ENCODE measurements at places on chromosomes 2 and 18.

DNA sequence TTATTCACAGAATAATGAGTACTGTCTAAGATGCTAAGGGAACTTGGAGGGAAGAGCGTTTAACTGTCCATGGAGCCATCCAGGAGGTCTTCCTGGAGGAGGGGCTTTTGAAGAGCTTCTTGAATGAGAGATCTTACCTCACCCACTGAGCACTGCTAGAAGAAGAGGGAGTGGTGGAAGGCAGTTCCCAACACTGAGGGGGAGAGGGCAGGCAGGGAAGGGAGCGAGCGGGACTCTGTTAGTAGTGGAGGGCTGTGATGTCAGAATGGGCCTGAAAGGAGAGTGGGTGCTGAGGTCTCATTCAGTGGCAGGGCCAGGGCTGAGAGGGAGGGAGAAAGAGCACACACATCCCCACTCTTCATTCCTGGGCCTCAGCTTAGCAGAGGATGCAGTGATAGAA lies 65.0 kb downstream of the NCK2 start:
- DNase-seq: no peak

GRCh38 chr18:67980241-67980640 lies 463.7 kb upstream of the DSEL start:
- no peak for DNase-seq

- no peak for DNase-seq
Observed at GRCh38 chr18:37362158-37362890, 203.3 kb downstream of the CELF4 start.

GRCh38 chr2:234630801-234631261 lies 133.9 kb upstream of the ARL4C start:
- DNase-seq: no peak

DNA sequence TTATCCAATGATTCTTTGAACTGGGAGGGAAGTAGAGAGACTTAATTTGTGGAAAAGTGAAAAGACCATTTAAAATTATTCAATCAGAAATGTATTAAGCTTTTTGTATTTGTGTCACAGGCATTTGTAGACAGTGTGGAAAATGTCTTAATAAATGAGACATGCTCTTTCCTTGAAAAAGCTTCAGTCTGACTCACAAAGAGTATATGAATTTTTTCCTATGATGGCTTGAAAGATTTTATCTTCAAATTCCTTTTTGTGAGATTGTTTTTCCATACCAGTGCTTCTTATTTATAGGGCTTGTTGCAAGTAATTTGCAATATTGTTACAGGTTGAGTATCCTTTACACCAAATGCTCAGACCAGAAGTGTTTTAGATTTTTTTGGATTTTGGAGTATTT lies 39.5 kb downstream of the STON1 start:
- DNase-seq: no peak

DNA sequence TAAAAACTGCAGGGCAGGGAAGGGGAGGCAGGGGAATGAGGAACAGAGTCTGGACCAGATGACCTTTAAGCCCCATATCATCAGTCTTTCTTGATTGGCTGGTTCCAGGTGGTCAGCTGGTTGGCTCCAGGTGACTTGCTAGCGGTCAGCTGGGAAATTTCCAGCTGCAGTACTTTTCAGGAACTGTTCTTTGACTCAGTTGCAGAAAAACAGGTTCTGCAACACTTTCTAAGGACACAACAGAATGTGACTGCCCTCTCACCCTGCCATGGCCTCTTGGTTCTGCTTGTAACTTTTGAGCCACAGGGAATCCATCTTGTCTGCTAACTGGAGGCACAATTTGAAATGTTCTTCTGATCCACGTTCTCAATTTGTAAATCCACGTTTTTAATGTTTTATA lies 278.3 kb upstream of the LRATD1 start:
- DNase-seq: no peak

DNA sequence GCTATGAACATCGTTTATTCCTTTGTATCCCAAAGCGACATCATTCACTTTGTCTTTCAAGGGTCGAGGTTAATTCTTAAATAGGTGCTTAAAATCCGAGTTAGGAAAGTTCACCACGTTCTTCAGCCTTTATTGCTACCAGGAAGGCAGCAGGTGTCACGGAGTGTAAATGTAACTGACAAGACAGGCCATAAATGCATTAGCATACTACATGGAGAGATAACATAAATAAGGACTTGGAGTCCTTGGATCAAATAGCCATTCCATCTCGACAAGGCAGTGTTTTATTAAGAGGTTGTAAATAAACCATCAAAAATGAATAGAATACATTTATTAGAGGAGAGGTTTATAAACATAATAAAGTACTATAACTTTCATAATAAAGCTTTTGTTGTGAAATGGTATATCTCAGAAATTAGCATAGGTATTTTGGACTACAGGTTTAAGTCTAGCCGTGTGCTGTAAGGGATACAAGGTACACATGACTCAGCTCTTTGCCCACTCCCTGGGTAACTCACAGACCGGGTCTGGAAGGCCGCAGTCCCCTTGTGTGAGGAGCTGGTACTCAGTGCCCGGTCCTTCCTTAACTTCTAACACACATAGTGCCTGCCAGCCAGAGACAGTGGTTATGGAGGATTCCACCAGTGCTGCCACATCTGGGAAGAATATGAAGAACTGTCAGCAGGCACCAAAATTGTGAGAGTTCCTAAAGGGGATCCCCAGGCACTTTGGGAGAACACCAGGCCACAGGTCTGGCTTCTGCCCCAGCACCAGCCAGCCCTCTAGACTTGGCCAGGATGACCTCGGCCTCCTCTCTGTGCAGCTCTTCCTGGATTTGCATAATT lies 29.4 kb downstream of the CAPN13 start:
- DNase-seq: no peak

- no peak for DNase-seq
Observed at GRCh38 chr2:152280780-152281179, 54.2 kb upstream of the FMNL2 start.

- DNase-seq: no peak
Observed at GRCh38 chr2:133598769-133599168, 30.5 kb upstream of the NCKAP5 start.

GRCh38 chr2:54639609-54640008 lies 83.9 kb upstream of the EML6 start:
- DNase-seq: no peak

GRCh38 chr18:67783196-67783946 lies 266.9 kb upstream of the DSEL start:
- no peak for DNase-seq

DNA sequence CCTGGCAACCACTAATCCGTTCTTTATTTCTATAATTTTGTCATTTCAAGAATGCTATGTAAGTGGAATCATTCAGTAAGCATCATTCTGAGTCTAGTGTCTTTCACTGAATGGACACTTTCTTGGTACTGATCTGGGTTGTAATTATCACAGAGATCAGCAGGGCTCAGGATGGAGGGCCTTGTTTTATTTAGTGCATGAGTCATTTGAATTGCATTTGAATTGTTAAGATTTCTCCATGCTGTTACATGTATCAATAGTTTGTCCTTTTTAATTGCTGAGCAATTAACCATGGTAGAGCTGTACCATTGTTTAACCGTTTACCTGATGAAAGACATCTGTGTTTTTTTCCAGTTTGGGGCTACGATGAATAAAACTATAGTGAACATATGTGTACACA lies 256.4 kb downstream of the THSD7B start:
- no peak for DNase-seq

DNA sequence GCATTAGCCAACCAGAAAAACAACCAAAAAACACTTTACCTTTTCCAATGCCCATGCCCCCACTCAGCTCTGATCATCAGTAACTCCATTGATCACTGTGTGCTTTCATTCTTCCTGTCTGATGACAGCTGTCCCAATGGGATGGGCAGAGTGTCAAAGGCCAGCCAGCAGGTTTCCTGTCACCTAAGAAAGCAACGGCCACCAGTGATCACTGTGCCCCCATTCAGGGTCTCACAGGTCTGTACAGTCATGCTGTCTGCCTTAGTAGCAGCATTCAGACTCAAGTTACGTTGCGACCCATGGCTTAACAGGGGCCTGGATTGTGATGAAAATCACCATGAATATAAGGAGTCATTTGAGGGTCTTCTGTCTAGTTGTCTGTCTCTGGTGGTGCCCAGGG lies 184.5 kb downstream of the MGAT5 start:
- DNase-seq: no peak

DNA sequence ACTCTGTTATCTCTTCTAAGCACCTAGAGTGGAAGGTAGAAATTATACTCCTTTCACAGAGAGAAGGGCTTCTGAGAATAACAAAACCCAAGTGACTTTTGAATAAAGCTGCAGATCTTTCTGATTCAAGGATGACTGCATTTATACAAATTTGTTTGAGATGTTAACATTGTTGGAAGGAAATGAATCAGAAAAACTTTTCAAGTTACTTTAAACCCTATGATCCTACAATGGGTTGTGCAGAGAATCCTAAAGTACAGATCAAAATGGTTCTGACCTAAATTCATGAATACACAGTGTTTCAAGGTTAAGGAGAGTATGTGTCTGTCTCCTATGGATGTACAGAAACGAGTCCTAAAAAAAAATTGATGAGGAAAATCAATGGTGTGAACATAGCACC lies 1.8 kb downstream of the RFTN2 start:
- DNase-seq: no peak

- DNase-seq: no peak
Observed at GRCh38 chr2:136361521-136361920, 243.6 kb upstream of the CXCR4 start.

DNA sequence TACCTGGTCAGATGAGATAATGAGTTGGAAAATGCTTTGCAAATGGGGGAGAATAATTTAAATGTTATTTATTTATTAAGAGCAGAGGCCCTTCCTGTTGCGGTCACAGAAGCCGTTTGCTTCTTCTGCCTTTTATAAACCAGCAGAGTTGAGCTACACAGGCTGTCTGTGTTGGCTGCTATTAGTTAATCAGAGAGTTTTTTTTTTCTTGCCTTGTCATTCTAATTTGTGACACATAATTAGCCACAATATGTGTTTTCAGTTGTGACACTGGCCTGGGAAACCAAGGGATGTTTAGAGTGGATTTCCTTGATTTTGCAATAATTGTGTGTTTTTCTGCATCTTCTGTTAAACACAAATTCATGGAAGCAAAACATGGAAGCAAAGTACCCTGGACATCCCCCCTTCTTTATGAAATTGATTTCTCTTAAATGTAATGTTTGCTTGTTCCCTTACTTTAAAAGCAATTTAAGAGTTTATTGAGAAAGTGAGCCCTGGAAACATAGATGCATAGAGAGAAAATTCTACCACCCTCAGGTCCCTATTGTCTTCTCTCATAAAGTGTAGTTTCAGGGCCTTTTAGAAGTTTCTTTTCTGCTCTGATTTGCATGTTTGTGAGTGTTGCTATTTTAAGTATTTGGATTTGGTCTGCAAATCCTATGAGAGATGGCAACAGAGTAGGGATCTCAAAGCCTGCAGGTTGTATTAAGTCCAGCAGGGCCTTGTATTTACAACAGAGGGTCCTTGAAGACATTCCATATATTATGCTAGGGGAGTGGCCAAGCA lies 22.8 kb upstream of the IL37 start:
- DNase-seq: no peak

DNA sequence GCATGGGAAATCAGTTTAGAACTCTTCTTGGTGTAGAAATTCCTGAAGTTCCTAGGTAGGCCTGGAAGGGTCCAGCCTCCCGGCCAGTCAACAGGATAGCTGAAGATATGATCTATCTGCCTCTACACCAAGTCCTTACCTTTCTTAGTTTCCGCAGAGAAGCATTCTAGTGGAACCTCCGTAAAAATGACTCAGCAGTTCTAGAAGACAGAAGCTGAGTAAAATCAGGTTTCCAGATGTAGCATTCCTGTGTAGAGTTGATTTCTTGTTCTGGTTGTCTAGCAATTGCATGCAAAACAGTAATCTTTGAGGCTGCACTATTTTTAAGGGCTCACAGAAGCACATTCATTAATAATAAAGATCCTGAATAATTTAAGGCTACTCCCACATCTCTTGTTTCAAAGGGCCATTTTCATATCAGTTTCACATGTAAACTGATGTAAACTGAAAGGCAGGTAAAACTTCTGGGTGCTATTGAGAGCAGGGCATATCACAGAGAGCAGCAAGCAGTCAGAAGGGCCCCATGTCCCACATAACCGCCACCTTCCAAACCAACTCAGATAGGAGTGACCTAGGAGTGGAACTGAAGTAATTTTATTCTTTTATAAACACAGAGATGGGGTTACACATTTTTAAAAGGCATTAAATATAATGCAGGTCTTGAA lies 3.2 kb upstream of the DYTN start:
- DNase-seq: no peak

DNA sequence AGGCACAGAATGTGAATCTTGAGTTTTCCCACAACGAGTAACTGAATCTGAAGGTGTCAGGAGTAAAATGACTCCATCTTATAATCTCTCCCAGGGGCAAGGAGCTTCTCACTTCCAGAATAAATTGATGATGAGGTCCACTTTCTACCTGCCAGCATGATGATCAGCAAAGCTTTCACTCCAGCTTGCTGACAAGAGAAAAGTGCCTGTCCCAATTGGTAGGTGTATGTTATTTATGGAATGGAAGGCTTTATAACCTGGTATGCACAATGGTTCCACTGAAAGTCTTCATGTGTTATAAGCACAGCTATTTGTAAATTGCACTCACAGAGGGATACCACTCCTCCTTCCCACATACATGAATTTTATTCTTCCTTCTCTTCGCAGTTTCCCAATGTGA lies 401.0 kb upstream of the UBE2E3 start:
- no peak for DNase-seq

GRCh38 chr18:5195656-5196055 lies 1.4 kb downstream of the AKAIN1 start:
- no peak for DNase-seq

DNA sequence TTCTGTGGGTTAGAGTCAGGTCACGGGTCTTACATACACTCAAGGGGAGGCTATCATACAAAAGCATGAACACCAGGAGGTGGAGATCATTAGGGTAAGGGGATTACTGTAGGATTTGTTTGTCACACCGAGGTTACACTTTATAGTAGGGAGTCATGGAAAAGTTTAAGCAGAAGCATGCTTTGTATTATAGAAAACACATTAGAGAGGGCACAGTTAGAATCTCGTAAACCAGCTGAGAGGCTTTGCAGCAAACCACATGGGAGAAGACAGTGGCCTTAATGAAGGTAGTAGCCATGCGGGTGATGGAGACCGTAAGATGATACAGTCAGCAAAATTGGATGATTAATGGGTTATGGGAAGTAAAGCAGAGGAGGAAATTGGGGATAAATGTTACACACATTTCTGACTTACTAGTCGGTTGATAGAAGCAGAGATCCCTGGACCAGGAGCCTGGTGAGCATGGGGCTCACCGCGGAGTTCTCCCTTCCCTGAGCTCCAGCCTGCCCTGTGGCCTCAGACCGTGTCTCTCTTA lies 75.6 kb downstream of the MAPRE2 start:
- DNase-seq: no peak

- DNase-seq: no peak
Observed at GRCh38 chr2:194745557-194746146, 911.4 kb upstream of the SLC39A10 start.
